Stimulated activated CD8-positive, alpha-beta memory T cell treated with anti-CD3 and anti-CD28 coated beads, Interleukin-7, amount 100 ng/mL, for 1 hour (primary cell): ENCODE measurements at places on chromosomes 3 and 15.

DNA sequence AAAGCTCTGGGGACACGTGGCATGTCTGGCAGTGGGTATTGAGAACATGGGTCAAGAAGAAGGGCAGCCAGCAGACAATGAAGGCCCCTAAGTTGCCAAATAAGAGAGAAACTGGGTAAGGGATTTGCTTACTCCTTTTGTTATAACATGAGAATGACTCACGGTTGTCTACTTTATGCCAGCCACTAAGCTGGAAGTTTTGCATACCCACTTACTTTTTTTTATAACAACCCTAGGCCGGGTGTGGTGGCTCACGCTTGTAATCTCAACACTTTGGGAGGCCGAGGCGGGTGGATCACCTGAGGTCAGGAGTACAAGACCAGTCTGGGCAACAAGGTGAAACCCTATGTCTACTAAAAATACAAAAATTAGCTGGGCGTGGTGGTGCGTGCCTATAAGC, 50.0 kb downstream of the DRD3 start:
- DNase-seq, result no peak

GRCh38 chr15:90650117-90650955, 66.8 kb upstream of the BLM start:
- no peak for DNase-seq

- no peak for DNase-seq
These were observed 424.1 kb upstream of the RBMS3 start for GRCh38 chr3:28856796-28857195.

- DNase-seq, result no peak
These were observed 23.0 kb downstream of the TLNRD1 start for GRCh38 chr15:81023483-81024264.

GRCh38 chr3:109005443-109005842, 51.8 kb upstream of the GUCA1C start:
- no peak for DNase-seq

DNA sequence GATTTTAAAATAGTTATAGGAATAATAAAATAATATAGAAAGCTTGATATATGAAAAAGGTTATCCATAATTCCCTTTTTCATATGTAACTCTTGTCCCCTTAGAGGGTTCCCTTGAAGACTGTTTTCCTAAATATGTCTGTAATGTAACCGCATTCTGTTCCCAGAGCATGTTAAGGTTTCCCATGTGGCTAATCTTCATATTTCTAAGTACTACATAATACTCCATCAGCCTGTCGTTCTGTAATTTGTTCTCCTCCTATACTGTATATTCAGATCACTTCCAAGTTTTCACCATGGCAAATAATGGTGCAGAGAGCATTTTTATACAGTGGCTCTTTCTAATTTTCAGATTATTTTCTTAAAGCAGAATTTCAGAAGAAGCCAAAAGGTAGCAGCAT, 6.7 kb downstream of the NMNAT3 start:
- no peak for DNase-seq

DNA sequence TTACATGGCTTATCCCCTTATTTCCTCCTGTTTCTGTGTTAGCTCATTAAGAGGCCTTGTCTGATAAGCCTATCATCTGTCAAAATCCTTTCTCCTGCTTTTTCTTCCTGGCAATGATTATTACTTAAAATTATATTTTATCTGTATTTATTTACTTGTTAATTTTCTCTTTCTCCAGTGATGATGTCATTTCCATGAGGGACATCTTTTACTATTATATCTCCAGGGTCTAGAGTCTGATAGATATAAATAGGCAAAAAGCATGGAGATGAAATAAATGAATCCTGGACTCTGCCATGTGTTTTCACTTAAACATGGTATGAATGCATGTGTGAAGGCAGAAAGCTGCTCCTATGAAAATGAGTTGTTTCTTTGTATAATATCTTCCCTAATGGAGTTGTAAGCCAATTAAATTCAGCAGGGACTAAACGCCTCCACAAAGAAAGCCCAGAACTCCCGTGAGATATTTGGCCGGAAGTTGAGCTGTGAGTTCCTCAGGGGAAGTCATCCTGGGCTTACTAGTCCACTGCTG, 375.2 kb downstream of the TUSC7 start:
- DNase-seq, result no peak

DNA sequence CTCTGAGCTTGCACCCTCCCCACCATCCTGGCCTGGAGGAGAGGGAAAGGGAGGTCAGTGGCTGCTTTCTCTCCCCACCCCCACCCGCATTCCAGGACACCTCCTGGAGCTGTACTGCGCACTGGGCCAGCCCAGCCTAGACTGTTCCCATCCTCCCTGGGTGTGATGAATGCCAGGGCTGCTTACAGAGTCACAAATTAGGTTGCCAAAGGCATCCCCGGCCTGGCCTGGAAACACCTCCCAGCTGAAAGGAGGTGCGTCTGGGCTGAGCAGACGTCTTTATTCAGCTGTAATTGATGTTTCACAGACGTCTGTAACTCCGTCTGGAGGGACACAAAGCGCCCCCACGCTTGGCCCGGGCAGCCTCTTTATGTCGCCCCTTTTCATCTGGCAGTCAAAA, 47.6 kb downstream of the RHCG start:
- DNase-seq, result no peak

GRCh38 chr3:108208831-108209230, 13.4 kb downstream of the IFT57 start:
- no peak for DNase-seq

DNA sequence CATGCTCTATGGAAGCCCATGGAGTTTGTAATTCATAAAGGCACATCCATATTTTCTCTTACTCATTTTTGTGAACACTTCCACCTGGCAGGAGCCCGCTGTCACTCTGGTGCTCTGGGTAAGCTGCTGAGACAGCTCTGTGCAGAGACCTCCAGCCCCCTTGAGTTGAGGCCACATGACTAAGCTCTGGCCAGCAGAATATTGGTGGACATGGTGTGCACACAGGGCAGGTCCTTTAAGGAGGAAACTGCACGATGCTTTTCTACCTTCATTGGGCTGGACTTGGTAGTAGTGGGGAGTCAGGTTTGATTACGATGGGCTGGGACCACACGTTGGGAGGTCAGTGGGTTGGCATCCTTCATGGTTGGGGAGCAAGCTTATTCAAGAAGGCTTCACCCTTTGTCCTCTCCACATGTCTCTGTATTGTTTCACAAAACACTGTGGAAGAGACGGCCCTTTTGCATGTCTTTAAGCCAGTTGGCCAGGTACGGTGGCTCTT, 29.0 kb downstream of the CCNB2 start:
- DNase-seq, result no peak

DNA sequence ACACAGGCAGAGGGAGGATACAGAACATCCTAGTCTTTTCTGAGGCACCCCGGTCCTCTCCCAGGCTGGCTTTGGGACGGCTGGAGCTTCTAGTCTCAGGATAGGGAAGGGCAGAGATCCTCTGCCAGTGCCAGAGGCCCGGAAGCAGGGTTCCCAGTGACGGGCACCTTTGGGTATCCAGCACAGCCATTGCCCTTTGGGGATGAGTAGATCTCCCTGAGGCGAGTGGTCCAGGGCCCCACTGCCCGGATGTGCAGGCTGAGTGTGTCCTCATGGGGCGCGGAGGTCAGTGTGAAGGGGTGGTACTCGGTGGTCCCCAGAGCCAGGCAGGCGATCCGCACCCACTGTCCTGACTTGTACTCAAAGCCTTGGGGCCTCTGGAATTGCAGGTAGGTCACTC, 18.3 kb downstream of the DUOX2 start:
- DNase-seq, result no peak

DNA sequence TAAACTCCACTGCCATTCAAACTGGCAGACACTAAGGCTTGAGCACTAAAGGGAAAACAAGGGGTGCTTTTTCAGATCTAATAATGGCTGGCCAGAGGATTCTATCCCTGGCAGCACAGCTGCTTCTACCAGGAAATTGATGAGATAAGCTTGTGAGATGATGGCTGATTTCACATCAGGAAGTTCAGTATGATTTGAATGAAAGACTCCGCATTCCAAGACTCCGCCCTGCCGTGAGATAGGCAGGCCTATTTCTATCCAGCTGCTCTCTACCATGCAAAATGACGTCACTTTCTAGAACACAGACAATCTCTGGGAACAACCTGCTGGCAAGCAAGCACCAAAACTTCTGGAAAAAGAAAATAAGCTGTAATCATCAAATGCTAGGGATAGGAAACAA, 171.8 kb downstream of the WDR76 start:
- DNase-seq, result no peak

GRCh38 chr3:130383424-130383823, 38.0 kb downstream of the COL6A5 start:
- DNase-seq, result no peak

GRCh38 chr3:48623851-48624547, 2.4 kb upstream of the TMEM89 start:
- DNase-seq, result no peak

GRCh38 chr3:42504334-42505127, 2.1 kb downstream of the VIPR1 start:
- DNase-seq, result no peak

GRCh38 chr15:39442898-39443297, 138.0 kb upstream of the THBS1 start:
- DNase-seq, result no peak

GRCh38 chr3:46545818-46546630, 20.1 kb downstream of the LRRC2 start:
- DNase-seq, result no peak

DNA sequence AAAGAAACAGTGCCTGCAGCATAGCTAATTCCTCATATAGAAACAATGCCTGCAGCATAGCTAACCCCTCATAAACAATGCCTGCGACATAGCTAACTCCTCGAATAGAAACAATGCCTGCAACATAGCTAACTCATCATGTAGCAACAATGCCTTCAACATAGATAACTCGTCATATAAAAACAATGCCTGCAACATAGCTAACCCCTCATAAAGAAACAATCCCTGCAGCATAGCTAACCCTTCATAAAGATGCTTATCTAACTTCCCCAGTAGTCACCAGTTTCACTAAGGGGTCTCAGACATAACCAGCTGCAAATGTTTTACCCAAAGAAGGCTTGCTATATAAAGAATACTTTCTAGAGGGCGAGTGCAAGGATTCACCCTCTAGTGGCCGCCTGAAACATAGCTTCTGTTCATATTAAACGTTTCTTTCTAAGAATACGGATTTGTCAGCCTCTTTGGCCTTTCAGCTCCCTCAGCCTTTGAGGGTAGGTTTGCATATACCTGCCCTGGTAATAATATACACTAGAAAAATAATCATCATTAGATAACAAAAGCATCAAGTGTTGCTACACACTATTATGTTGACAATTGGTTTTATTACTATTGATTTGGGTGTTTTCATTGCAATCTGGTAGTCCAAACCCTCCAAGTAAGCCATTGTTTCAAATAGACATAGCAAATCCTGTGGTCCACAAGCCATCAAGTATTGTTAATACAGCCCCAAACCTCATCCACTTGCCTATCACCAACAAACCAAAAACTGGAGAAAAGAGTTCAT, 44.4 kb upstream of the FAN1 start:
- DNase-seq, result no peak

GRCh38 chr15:45429941-45430792, 51.8 kb upstream of the GATM start:
- peak; percentile 79 for DNase-seq

GRCh38 chr15:28129231-28129848, 30.2 kb upstream of the OCA2 start:
- no peak for DNase-seq

DNA sequence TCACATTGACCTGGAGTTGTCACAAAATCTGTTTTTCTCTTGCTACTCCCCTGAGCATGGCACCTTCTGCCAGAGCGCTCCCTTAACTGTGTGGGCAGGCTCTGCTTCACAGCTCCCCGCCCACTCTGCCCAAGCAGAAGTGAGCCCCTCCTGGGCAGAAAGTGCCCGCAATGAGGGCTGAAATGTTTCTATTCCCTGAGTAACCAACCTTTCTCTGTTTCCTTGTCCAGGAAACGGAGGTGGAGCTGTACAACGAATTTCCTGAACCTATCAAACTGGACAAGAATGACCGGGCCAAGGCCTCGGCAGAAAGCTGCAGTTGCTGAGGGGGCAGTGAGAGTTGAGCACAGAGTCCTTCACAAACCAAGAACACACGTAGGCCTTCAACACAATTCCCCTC, 66.3 kb upstream of the ACAD9 start:
- no peak for DNase-seq

GRCh38 chr3:149566292-149566975, 91.4 kb downstream of the WWTR1 start:
- DNase-seq, result no peak
